Activated naive CD8-positive, alpha-beta T cell treated with anti-CD3 and anti-CD28 coated beads, Interleukin-2, amount 50 U/mL, for 16 hours (primary cell): ENCODE measurements at places on chromosomes 11 and 22.

DNA sequence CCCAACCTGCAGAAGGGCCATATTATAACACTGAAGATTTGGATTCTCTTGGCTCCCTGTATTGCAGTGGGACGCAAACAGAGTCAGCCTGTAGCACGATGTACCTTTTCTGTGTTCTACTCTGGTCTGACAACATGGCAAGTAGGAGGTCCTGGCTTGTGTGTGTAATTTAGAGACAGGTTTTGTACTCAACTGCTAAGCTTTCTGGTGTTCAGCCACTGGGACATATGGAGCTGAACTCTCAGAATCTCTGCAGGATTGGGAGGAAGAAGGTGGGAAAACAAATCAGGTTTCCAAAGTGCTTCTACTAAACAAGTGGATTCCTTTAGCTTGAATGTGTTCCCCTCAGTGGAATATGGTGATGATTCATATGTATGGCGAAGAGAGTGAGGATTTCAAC, 192.5 kb upstream of the MTMR2 start:
- DNase-seq = no peak

GRCh38 chr11:877565-877964, 33.0 kb downstream of the CHID1 start:
- DNase-seq = no peak

DNA sequence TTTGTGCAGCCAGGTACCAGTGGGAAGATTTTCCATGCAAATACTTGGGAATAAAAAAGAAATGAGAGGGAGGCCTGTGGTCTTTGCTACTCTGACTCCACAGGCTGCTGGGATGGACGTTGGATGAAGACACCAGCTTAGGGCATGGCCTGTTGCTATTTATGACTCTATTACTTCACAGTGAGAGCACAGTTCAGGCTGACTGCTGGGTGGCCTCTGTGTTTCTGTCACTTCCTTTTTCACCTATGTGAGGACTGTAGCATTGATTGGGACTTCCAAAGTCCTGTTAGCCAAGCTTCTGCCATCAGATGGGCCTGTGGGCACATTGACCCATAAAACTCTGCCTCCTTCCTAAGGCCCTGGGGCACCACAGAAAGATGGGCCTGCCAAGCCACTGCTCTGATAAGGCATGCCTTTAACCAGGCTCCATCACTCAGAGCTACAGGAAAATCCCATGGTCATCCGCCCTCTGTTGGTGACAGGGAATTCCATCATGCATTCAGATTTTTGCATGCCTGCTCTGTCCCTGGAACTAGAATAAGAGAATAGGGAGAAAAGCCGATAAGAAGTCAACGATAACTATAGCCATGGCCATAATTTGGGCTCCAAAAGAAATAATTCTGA, 64.6 kb downstream of the KCNJ1 start:
- DNase-seq = no peak

- DNase-seq = no peak
Measured at GRCh38 chr11:117999354-117999993, 13.3 kb downstream of the IL10RA start.

DNA sequence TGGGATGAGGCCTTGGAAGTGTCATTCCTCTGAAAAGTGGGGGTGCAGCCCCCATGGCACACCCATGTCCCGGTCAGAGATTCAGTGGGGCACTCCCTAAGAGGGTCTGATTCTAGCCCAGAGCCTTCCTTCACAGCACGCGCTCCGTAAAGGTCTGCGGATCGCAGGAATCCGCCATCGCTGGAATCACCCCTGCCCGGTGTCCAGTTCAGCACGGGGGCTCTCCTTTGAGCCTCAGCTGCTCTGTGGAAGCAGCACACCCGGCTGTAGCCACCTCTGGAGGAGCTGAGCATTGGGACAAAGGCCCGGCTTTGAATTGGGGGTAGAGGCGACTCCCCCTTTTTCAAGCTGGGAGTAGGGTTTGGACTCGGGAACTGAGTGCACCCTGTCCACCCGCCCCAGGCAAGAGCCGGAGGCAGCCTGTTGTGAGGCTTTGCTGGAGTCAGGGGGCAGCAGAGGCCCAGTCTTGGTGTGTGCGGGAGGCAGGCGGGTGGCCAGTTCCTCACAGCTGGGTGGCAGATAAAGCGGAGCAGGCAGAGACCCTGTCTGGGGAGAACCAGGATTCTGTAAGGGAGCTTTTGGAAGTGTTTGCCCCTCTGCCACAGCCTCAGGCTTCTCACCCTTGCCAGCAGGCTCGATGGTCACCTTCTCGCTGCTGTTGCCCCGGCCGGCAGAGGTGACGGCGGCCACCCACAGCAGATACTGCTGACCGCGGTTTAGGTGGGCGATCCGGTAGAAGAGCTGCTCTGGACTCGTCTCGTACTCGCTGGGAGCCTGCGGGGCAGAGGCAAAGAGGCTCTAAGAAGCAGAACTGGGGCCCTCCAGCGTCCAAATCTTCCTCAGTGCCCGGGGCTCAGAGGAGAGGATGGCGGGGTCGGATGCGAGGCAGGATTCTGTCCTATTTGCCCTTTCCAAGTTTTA, 115.9 kb downstream of the CEP164 start:
- DNase-seq = no peak
